ENCODE measurements at places on chromosomes 4 and X.

DNA sequence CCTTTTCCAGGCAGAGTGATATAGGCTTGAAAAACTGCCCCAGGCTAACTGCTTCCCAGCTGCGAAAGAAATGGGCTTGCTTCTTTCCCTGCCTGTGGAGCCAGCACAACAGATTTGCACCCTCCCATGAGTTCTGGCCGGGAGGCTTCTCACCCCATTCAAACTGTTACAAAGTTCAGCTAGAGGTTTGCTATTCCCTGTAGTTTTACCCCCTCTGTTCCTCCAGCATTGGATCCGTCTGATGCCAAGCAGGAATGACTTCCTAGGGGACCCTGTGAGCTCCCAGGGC, 87.6 kb upstream of the NDST4 start:
- no peaks in the 10 kb centered on the region for H3K4me1 ChIP-seq
- H3K27me3 ChIP-seq, result no peaks in the 10 kb centered on the region
- no peaks in the 10 kb centered on the region for H3K36me3 ChIP-seq
- DNase-seq, result no peak
- no peak overlapping the region for H3K27ac ChIP-seq

- no peaks in the 10 kb centered on the region for H3K4me1 ChIP-seq
- no peaks in the 10 kb centered on the region for H3K36me3 ChIP-seq
- no peak for DNase-seq
- no peak overlapping the region for H3K27ac ChIP-seq
- H3K4me3 ChIP-seq, result no peak overlapping the region
- no peaks in the 10 kb centered on the region for H3K27me3 ChIP-seq
Observed at GRCh38 chr4:159015841-159016240, 87.0 kb upstream of the RAPGEF2 start.

GRCh38 chrX:21153503-21153902, 220.7 kb upstream of the CNKSR2 start:
- H3K27ac ChIP-seq, result no peak overlapping the region
- H3K4me1 ChIP-seq, result no peaks in the 10 kb centered on the region
- H3K27me3 ChIP-seq, result no peaks in the 10 kb centered on the region
- no peak overlapping the region for H3K4me3 ChIP-seq

DNA sequence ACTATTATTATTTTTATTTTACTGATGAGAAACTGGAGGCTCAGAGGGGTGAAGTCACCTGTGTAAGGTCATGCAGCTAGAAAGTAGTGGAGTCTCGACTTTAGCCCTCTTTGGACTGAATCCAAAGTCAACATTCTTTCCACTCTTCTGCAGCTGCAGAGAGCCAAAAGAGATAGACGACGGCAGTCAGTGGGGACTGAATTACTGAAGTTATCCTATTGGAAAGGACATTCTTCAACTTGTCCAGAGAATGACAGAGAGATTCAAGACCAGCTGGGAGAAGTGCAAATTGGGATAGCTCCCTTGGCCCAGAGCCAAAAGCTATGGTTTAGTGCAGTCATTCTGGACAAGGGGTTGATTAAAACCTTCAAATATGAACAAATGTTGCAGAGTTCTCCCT, 42.5 kb downstream of the VGLL1 start:
- H3K36me3 ChIP-seq, result no peaks in the 10 kb centered on the region
- no peak overlapping the region for H3K4me3 ChIP-seq
- no peak overlapping the region for H3K27ac ChIP-seq
- no peak for DNase-seq
